ENCODE measurements at places on chromosomes 7 and 10.
A peak's percentile ranks its signal among the peaks of the same experiment; 100 is the strongest.

DNA sequence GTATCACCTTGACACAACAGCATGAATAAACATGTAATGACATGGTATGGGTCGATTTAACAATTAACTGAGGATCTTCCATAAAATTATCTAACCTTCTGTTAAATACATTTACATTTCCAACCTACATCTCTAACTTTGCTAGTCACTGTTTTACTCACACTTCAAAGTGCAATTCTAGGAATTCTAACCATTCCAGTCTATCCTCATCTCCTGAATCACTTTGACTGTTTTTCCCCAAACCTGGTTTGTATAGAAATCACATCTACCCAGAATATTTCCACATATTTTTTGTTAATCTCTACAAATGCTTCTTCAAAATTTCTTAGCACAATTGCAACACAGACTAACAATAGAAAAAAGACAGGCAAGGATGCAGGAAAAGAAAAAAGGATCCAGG lies 6.2 kb downstream of the ABI1 start:
- DNase-seq: no peak

DNA sequence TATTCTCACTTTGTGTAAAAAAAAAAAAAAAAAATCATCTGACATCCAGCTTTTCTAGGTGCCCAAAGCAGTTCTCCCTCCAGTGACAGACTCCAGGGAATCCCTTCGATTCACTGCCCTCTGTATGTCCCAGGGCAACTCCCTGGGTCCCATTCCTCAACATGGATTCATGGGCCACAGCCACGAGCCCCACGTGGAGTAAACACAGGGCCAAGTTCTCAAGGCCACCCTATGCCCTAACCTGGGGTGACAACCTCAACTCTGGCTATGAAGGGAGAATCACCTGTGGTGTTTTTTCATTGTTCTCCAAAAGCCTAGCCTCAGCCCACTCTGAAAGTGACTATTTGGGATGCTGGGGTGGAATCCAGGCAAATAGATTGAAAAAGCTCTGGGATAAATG lies 3.4 kb downstream of the BNIP3 start:
- no peak for DNase-seq

GRCh38 chr7:77802557-77803405 lies 4.2 kb downstream of the PHTF2 start:
- DNase-seq: peak; percentile 41

DNA sequence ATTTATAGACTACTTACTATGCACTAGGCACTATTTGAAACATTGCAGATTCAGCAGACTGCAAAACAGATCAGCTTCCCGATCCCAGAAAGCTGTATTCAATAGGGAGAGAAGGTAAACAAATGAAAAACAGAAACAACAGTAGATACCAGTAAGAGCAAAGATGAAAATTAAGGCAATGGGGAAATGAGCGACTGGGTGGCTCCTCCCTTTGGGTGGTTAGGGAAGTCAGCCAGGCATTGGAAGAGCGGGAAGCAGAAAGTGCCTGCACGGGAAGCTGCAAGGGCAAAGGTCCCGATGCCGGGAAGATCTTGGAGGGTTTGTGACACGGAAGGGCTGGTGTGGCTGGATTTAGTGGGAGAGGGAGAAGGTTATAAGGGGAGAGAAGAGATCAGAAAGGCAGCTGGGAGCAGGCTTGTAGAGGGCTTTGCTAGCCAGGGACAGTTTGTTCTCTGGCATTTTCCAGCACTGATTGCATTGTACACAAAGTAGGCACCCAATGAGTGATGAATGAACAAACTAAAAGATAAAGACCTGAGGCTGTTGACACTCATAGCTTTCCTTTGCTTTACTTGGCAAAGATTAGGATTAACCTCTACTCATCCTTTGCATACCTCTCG lies 67.8 kb downstream of the NAMPT start:
- peak; percentile 86 for DNase-seq

DNA sequence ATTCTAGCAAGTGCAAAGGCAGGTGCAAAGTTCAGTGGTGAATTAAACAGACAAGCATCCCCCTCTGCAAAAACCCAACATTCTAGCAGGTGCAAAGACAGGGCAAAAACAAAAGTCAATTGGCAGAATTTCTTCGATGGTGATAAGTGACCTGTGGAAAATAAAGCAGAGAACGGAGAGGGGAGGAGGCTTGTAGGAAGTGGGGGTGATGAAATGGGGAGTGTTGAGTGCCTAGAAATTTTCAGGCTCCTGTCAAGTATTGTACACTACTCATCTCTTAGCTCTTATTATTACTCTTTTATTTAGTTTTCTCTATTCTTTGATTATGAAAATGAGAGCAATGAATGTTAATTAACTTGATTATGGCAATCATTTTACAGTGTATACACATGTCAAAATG lies 2.4 kb upstream of the CD36 start:
- no peak for DNase-seq

DNA sequence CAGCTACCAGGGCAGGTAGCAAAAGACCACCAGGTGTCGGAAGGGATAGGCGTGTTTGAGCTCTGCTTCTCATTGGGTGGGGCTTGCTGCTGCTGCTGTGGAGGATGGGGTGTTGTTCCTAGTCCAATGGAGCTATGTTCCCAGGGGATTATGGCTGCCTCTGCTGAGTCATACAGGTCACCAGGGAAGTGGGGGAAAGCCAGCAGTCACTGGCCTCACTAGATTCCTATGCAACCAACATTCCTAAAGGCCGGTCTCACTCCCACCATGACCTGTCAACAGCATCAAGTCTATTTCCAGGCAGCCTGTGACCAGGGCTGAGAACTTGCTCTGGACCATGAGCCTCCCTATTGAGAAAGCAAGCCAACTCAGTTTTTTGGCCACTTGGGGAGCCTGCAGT lies 1160.8 kb downstream of the REEP3 start:
- DNase-seq: no peak

DNA sequence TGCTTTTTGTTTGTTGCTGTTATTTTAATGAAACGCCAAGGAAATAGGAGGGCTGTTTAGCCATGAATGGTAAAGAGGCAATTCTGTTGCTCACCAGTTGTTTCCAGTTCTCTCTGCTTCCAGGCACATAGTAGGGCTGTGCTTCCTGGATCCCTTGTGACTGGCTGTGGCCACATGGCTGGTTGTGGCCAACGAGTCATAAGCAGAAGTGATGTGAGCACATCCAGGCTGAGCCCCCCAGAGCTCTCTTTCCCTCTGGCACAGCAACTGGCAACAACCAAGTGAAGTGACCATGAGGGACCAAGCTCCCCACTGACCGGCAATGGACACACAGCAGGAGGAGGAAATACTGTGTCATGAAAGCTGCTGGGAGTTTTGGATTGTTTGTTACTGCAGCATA lies 10.3 kb downstream of the GRID1 start:
- no peak for DNase-seq

- DNase-seq: no peak
Observed at GRCh38 chr7:27419581-27420177, 177.1 kb downstream of the EVX1 start.

DNA sequence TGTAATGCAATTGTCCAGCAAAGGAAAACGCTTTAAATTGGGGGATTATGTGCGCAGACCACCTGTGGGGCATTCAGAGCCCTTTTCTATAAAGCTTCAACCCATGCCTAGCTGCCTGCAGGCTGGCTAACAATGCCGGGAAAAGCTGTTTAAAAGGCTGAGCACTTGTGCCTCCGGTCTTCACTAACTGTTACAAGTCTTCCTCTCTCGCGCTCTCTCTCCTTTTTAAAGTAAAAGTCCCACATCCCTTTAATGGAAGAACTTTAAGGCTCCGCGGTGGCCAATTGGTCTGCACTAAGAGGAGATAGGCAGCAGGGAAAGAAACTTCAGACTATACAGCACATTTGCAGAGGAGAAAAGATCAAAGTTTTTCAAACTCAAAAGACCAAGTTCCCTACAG lies 4.6 kb downstream of the FZD8 start:
- DNase-seq: peak; percentile 22

DNA sequence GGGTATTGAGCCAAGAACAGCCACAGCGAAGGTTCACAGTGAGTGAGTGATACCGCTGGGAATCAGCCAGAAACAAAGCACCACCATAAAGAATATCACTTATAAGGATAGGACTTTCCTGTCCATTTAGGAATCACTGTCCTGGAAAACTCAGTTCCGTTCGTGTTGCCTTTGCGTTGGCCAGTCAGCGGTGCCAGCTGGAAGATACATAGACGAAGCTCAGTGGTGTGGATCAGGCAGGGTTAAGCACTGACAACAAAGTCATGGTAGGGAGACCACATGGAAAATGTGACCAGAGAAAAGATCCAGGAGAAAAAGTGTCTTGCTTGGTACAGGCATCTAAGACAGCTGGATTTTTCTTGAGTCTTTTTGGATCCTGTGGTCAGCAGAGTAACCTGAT lies 579.7 kb upstream of the DPP6 start:
- no peak for DNase-seq

DNA sequence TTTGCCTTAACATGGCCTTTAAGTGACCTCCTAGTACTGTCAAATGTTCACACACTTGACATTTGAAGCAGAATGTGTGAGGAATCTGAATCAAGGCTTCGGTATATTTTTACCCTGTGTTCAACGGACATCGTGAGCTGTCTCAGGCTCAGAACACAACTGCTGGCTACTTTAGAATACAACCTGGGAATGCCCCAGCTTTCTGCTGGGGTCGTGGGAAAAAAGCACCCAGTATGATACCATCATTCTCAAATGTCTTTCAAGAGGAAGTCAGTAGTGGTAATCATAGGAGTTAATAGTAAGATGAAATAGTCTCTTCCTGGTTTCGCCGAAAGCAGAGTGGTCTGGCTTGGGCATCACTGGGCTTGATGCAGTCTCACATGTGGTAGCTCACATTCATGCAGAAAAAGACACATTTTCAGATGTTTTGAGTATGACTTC lies 67.2 kb downstream of the CREB5 start:
- DNase-seq: no peak

- no peak for DNase-seq
Observed at GRCh38 chr7:27551803-27552400, 110.8 kb downstream of the HIBADH start.

- no peak for DNase-seq
Observed at GRCh38 chr10:45151467-45152214, 150.9 kb downstream of the ZNF22 start.

GRCh38 chr10:98077223-98077622 lies 46.8 kb upstream of the CRTAC1 start:
- DNase-seq: no peak

- DNase-seq: no peak
Observed at GRCh38 chr7:133535308-133535707, 282.4 kb downstream of the EXOC4 start.

GRCh38 chr7:94336009-94336408 lies 58.7 kb upstream of the COL1A2 start:
- no peak for DNase-seq

DNA sequence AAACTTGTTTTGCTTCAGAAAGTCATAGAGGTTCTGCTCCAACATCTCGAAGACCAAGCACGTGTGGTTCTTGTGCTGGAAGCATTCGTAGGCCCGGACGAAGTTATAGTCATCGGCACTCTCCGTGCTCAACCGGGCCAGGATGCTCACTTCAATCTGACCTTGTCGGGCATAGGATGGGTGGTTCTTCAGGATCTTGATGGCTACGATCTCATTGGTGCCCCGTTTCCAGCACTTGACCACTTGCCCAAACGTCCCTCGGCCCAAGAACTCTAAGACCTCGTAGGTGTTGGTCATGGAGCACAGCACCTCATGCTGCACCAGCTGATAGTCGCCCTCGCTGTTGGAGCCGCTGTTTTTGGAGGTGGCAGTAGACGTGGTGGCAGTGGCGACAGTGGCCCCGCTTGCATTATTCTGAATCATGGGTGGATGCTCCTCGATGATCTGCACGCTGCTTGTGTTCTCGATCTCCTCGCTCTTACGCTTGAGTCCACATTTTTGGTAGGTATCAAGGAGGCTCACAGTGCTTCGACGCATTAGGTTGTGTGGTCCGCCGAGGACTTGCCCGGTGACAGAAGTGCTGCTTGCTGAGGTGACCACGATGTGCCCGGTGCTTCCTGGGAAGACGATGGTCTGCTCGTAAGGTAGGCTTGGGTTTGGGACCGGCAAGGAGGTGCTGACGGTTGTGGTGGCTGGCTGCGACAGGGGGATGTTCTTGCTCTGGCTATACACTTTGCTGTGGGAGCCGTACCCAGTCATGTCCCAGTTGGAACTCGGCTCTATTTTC lies 61.4 kb downstream of the HIPK2 start:
- DNase-seq: no peak

GRCh38 chr10:61302124-61302523 lies 151.1 kb downstream of the TMEM26 start:
- DNase-seq: no peak

GRCh38 chr10:86263209-86263608 lies 103.4 kb downstream of the GRID1 start:
- DNase-seq: no peak
